ENCODE measurements at places on chromosomes 6 and 20.

- DNase-seq: no peak
- no peaks in the 10 kb centered on the region for H3K27me3 ChIP-seq
- no peak overlapping the region for H3K27ac ChIP-seq
Measured at GRCh38 chr20:16438100-16438499, 135.1 kb downstream of the KIF16B start.

DNA sequence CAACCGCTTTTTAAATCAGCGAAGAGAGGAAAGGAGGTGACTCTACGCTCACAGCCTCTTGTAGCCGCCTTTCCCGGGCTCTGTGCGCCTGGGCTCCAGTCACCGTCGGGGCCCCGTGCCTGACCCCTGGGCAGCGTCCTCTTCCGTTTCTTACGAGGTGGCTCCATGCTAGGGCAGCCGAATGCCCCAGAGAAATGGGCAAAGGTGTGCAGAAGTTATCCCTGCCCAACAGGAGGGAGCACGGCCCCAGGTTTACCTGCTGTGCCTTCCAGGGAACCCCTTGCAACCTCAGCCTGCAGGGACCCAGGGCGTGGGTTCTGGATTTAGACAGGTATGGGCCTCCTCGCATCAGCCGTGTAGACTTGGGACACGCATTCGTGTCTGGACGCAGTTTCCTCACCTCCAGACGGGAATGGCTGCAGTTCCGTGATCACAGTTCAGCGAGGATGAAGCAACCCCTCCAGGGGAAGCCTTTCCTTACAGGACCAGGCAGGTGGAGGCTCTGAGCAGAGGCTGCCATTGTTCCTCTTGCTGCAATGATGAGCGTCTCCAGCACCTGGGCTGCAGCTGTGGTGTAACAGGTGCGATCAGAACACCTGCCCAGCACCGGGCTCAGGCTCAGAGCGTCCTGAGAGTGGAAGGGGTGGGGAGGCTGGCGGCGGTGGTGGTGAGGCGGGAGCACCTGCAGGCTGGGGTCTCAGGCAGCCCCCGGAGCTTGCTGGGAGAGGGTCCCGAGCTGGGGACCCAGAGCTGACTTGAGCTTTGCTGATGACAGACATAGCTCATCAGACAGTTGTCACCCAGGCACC is 81.3 kb upstream of the BHLHE23 start:
- H3K27me3 ChIP-seq: peaks cover 95% of the 10 kb centered on the region
- H3K4me1 ChIP-seq: no peaks in the 10 kb centered on the region
- H3K36me3 ChIP-seq: no peaks in the 10 kb centered on the region
- no peak overlapping the region for H3K4me3 ChIP-seq
- no peak for DNase-seq

DNA sequence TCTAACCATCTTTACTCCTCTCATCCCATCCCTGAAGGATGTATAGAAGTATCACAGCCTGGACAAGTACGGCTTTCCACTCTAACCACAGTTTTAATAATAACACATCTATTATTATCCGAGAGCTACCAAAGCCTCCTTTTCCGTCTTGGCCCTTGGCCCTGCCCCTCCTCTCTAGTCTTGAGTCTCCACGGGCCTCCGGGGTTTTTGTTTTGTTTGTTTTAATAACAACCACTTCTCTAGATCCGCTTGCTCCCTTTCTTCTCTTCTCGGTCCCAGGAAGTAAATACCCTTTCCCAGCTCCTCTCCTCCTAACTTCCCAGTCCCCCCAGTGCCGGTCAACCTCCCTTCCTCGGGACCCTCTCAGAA is 661 bp downstream of the LCA5 start:
- no peaks in the 10 kb centered on the region for H3K27me3 ChIP-seq
- no peaks in the 10 kb centered on the region for H3K36me3 ChIP-seq
- H3K4me3 ChIP-seq: peak overlapping the region; percentile 79
- peaks cover 6% of the 10 kb centered on the region for H3K4me1 ChIP-seq
- peak; percentile 58 for DNase-seq

GRCh38 chr6:19231878-19232561 is 605.1 kb upstream of the ID4 start:
- no peaks in the 10 kb centered on the region for H3K4me1 ChIP-seq
- no peak overlapping the region for H3K4me3 ChIP-seq
- no peak overlapping the region for H3K27ac ChIP-seq
- no peak for DNase-seq
- no peaks in the 10 kb centered on the region for H3K27me3 ChIP-seq

GRCh38 chr6:149052350-149053106 is 265.0 kb upstream of the TAB2 start:
- no peaks in the 10 kb centered on the region for H3K27me3 ChIP-seq
- H3K36me3 ChIP-seq: no peaks in the 10 kb centered on the region
- H3K4me1 ChIP-seq: no peaks in the 10 kb centered on the region
- DNase-seq: no peak
- H3K27ac ChIP-seq: no peak overlapping the region

GRCh38 chr6:118186672-118187567 is 279.9 kb downstream of the SLC35F1 start:
- H3K36me3 ChIP-seq: no peaks in the 10 kb centered on the region
- no peaks in the 10 kb centered on the region for H3K27me3 ChIP-seq

DNA sequence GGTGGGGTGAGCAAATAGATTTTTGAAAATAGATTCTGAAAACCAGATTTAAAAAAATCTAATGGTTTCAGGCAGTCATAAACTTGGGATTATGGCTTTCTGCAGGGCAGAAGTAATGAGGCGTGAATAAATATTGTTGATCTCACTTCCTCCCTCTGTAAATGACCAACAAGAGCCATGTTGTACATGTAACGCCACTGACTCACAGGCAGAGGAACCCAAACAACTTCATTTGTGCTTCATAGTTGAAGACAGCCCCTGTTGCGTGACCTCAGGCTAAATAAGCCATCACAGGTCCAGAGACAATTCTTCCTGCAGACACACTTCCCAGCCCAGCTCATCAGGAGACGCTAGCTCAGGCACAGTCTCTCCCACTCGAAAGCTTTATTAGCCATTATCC is 59.1 kb upstream of the F13A1 start:
- no peak for DNase-seq
- no peak overlapping the region for H3K4me3 ChIP-seq
- no peaks in the 10 kb centered on the region for H3K27me3 ChIP-seq
- H3K27ac ChIP-seq: no peak overlapping the region

- no peak for DNase-seq
- no peaks in the 10 kb centered on the region for H3K4me1 ChIP-seq
- no peak overlapping the region for H3K27ac ChIP-seq
- H3K4me3 ChIP-seq: no peak overlapping the region
- no peaks in the 10 kb centered on the region for H3K27me3 ChIP-seq
Measured at GRCh38 chr6:72704979-72705378, 83.1 kb downstream of the KCNQ5 start.

DNA sequence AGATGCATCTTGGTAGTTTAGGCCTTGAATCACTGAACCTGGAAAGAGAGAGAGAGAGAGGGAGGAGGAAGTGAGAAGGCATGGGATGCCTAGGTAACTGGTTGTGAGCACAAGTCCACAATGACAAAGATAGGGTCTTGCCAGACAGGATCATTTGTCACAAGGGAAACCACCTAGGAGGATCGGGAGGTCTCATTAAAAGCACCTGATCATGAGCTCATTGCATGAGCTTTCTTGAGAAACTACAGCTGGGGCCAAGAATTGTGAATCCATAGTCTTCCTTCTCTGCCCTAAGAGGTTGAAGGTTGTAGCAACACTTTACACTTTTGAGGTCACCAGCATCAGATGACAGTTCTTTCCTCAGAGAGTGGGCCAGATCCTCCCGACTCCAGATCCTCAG is 195.7 kb downstream of the CD83 start:
- H3K27me3 ChIP-seq: peaks cover 3% of the 10 kb centered on the region
- H3K4me3 ChIP-seq: no peak overlapping the region
- no peak for DNase-seq
- H3K36me3 ChIP-seq: no peaks in the 10 kb centered on the region

GRCh38 chr6:117317261-117317660 is 51.9 kb downstream of the VGLL2 start:
- H3K4me1 ChIP-seq: peaks cover 4% of the 10 kb centered on the region
- no peaks in the 10 kb centered on the region for H3K36me3 ChIP-seq
- no peak overlapping the region for H3K27ac ChIP-seq
- DNase-seq: no peak

DNA sequence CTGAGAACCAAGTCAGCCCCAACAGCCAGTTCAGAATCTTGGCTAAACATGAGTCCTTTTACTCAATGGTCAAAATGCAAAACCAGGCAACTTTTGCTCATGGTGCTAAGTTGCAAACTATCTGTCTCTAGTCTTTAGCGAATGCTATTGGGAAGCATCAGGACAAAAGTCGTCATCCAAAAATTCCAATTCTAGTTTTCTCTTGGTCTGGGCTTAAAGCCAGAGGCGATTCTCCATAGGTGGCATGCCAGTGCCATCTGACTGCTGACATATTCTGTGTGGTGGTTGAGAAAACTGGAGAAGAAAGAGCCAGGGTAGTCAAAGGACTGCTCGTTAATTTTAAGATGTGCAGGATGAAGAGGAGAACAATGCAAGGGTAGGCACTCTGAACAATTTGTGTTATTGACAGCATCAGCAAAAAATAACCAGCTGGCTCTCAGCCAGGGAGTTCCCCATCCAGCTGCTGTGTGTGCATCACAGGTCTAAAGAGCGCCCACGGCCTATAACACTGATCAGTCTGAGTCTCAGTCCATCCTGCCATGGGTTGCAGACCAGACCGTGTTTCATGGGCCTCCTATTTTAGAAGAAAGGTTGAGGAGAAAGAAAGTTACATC is 313.6 kb downstream of the ALDH8A1 start:
- no peak for DNase-seq
- H3K27me3 ChIP-seq: no peaks in the 10 kb centered on the region
- H3K4me1 ChIP-seq: peaks cover 14% of the 10 kb centered on the region
- H3K36me3 ChIP-seq: no peaks in the 10 kb centered on the region
- H3K27ac ChIP-seq: no peak overlapping the region
- no peak overlapping the region for H3K4me3 ChIP-seq

DNA sequence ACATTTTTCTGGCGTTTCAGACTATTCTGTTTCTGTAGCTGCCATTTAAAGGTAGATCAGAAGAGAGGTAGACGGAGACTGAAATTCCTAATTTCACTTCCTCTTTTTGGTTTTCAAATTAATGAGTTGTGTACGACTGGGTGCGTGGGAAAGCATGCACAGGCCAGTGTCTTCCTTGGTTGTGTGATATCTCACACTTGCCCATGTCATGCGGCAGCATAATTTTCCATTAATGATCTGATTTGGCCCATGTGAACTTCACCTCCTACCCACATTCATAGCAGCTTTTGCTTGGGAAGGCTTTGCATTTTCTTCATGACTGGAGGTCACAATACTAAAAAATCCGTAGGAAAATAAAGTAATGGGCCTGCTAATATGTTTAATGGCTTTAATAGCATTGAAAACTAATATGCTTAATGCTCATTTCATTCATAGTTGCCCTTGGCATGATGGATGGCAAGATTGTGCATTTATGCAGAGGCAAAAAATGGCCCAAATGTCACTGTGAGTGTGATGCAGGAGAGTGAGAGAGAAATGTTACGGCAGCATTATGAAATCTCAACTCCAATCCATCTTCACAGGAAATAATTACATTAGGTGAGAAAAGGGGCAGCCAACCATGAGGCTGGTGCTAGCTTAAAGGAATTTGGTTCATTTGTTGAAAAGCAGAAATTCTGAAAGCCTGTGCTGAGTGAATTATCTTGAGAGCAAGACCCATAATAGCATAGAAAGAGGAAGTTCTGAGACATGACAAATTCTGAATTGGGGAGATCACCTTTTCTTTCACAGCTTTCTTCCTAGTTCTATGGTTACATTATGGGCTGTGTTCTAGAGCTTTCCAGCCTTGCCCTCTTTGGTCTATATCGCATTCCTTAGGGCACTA is 69.0 kb upstream of the UST start:
- H3K4me1 ChIP-seq: no peaks in the 10 kb centered on the region
- H3K27ac ChIP-seq: no peak overlapping the region
- no peaks in the 10 kb centered on the region for H3K27me3 ChIP-seq
- no peak for DNase-seq

GRCh38 chr20:8527998-8528723 is 396.1 kb downstream of the PLCB1 start:
- H3K27ac ChIP-seq: no peak overlapping the region
- H3K4me3 ChIP-seq: no peak overlapping the region
- no peaks in the 10 kb centered on the region for H3K36me3 ChIP-seq
- no peak for DNase-seq
- no peaks in the 10 kb centered on the region for H3K27me3 ChIP-seq

DNA sequence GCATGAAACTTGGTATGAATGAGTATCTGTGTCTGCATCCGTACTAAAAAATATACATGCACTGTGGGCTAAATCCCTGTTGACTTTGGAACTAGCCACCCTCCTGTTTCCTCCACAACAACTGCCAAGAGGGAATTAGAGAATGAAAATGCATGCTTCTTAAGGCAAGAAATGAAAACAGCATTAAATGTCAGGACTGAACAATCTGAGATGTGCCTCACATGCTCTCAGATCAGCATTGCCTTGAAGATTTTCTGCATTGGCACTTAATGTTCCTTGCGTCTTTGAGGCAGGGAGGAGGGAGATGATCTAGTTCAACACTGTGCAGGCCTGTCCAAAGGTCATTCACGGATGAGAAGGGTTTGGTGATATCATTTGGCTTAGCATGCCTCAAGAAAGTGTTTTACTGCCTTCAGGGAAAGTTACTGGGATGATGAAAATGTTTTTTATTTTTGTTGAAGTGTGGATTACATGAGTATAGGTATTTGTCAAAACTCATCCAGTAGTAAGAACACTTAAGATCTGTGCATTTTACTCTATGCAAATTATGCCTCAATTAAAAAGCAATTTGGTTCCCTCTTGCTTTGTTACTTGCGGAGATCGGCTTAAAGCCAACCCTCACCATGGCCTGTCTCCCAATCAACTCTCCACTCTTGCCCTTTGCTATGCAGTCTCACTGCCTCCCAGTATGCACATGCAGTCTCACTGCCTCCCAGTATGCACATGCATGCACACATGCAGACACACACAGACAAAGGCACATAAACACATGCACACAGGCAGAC is 47.5 kb upstream of the RIN2 start:
- no peak overlapping the region for H3K27ac ChIP-seq
- H3K27me3 ChIP-seq: no peaks in the 10 kb centered on the region
- no peak overlapping the region for H3K4me3 ChIP-seq
- H3K36me3 ChIP-seq: no peaks in the 10 kb centered on the region
- H3K4me1 ChIP-seq: no peaks in the 10 kb centered on the region
- DNase-seq: no peak

DNA sequence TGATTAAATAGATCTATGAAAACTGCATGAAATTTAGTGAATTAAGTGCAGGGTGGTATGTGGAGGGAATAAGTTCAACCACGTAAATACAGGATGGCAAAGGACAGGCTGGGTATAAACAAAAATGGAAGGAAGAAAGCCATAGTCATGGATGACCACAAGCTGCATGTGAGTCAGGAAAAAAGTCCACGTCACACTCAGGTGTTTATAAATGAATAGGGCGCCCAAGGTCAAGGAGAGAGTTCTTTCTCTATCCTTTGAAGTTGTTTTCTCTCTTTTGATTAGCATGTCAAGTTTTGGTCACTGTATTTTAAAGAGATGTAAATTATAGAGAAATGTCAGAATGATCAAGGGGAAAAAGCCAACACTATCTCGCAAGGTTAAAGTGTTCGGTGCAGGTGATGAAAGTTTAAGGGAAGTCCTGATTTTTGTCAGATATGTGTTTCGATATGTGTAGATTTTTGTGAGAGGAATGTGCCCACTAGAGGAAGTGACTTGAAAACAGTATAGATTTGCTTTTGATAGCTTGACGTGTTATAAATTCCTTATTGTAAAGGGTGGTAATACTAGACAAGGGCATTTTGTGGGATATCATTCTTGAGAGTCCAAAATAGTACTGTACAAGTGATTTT is 58.7 kb downstream of the MAP3K4 start:
- no peak overlapping the region for H3K4me3 ChIP-seq
- no peaks in the 10 kb centered on the region for H3K4me1 ChIP-seq
- H3K27ac ChIP-seq: no peak overlapping the region
- no peak for DNase-seq

GRCh38 chr6:33595001-33595846 is 15.1 kb upstream of the BAK1 start:
- peaks cover 12% of the 10 kb centered on the region for H3K4me1 ChIP-seq
- H3K27ac ChIP-seq: no peak overlapping the region
- no peak for DNase-seq
